ENCODE measurements at places on chromosomes 2 and 18.

- no peak for DNase-seq
Measured at GRCh38 chr2:162293122-162293786, 25.2 kb downstream of the IFIH1 start.

DNA sequence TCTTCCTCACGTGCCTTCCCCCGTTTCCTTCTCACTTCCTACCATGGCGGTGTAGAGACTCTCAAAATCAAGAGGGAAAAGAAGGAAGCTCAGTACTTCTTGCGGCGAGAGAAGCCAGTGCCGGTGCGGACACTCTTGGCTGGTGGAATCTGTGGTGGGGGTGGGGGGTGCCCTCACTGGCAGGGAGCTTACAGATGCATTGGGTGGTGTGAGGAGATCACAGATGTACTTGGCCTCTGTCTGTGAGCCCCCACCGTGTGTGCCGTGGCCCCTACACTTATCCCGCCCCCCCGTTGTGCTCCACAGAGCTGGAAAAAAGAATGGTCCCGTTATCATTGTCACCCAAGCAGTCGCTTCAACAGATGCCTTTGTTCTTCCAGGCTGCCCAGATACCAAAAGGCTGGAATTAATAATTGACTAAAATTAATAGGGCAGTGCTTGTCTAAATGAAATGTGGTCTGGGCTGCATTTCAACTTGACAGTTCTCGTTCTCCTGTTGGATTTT, 79.8 kb downstream of the VAPA start:
- DNase-seq = no peak

DNA sequence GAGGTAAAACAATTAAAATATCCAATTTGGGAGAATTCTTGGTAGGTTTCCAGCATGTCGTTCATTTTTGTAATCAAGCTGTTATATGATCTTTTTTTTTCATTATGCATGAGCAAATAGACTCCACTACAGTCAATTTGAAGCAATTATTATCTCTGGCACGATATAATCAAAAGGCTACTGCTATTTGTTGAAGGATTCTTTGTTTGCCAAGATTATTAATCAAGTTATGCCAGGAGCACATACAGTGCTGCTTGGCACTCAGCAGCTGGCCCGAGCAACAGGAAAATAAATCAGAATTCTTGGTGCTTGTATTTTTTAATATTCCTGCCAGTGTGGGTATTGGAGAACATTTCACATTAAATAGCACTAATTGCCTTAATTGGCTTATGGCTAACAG, 279.5 kb downstream of the RND3 start:
- no peak for DNase-seq

DNA sequence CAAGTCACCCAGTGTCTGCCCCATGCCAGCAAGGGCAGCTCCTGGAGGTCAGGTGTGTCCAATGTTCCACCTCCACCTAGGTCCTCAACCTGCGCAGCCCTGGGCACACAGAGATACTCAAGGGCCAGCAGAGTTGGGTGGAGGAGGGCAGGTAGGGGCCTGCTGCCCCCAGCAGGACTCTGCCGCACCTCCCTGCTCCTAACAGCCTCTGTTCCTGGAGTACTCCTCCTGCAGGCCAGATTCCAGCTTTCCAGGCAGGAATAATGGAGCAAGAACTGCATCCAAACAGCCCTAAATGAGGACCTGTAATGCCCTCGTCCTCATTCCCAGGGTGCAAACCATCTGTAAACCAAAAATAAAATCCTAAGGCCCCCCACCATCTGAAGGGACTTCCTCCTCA, 44.4 kb upstream of the ACAA2 start:
- no peak for DNase-seq

DNA sequence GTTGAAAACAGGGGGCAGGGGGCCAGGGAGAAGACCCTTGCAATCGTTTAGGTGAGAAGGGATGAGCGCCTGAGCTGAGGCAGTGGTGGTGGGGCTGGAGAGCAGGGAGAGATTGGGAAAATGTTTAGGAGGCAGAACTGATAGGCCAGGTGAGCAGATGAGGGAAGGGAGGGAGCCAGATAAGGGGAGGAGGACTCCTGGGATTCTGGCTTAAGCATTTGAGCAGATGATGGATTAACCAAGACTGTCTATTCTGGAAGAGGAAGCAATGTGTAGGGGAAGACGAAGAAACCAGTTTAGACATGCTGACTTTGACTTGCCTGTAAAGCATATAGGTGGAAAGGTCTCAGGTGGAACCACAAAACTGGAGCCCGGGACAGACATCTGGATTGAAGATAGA, 49.9 kb upstream of the ASPRV1 start:
- no peak for DNase-seq

DNA sequence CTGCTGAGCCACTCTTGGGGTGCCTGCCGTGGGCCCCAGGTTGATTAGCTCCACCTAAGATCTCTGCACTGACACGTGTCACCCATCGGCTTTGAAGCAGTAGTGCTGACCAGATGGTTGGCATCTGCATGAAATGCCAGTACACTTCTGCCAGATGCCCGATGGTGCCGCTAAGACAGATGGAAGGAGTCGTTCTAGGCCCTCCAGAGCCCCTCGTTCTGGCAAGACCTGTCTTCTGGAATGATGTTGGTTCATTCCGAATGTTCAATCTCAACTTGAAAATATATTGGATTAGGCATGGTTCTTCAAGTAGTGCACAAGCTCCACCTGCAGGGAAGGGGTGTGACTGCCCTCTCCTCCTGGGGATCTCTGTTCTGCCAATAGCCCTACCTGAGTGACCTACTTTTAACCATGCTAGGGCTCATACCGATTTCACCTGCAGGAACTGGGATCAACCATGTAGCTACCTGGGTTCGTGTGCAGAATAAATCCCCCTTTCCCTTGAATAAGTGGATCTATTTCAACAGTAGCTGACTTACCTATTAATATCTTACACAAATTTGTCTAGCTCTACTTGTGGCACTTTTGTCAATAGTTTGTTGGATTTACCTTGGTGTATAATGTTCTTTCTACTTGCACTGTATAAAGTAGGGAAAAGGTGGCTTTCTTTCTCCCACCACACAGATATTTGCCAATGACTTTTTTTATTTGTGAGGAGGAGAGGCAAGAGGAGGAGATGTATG, 342.6 kb downstream of the CTNNA2 start:
- DNase-seq = no peak

DNA sequence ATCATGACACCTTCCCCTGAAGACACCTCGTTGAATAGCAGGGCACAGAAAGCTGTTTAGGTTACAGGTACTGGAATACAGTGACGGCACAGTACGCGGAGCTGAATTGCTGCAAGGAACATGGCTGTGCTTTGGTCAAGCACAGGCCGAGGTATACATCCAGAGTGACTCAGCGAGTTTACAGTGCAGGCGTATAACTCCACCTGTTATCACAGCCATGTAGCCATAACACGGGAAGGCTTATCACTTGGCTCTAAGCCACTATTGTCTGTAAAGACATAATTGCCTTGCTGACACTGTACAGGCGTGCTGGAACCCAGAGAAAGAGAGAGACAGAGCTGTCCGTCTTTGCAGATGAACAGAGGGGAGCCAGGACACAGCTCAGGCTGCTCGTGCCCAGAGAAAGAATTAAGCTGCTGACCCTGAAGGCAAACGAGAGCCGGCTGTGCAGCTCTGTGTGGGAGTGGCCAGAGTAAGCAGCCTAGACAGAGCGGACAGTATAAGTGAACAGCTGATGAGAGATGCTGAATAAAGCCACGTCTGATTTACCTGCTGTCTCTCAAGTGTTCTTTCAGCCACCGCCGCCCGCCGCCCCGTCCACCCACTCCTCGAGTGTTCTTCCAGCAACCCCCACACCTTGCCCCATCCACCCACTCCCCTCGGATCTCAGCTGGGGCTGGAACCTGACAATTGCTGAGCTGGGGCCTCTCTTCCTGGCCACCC, 87.3 kb upstream of the PPP1CB start:
- DNase-seq = no peak

GRCh38 chr2:150528861-150529801, 41.7 kb upstream of the RND3 start:
- DNase-seq = no peak

- no peak for DNase-seq
Measured at GRCh38 chr2:240663546-240664190, 19.0 kb downstream of the AQP12B start.

DNA sequence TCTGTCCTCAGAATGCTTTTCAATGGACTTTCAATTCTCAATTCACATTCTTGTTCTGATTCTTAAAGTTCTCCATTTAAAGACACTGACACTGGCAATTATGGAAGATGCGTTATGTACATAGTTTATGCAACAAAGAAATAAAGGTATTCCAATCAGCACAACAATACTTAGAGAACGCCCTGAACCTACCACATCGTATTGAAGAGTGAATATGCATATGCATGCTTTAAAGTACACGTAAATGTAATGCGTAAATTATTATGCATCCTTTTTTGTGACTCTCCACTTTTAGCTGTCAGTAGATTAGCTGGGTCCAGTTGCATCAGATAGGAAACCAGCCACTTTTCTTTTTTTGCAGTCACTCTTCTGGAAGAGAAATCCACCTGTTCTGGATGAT, 83.5 kb downstream of the RBM43 start:
- DNase-seq = no peak

DNA sequence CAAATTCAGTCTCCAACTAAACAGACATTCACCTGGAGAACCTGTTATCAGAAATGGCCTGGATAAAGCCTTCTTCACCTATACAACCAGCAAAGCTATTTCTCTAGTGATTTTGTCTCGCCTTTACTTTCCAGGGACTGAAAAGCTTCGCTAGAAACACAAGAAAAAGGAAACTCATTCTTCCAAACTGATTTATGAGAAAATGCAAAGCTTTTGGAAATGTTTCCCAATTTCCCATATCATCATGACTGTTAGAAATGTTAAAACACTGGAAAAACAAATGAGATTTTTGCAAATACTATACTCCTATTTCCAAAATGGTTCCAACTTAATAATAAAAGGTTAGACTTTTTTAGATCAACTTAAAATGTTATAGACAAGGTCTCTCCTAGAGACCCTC, 218.7 kb downstream of the PAX3 start:
- DNase-seq = no peak

DNA sequence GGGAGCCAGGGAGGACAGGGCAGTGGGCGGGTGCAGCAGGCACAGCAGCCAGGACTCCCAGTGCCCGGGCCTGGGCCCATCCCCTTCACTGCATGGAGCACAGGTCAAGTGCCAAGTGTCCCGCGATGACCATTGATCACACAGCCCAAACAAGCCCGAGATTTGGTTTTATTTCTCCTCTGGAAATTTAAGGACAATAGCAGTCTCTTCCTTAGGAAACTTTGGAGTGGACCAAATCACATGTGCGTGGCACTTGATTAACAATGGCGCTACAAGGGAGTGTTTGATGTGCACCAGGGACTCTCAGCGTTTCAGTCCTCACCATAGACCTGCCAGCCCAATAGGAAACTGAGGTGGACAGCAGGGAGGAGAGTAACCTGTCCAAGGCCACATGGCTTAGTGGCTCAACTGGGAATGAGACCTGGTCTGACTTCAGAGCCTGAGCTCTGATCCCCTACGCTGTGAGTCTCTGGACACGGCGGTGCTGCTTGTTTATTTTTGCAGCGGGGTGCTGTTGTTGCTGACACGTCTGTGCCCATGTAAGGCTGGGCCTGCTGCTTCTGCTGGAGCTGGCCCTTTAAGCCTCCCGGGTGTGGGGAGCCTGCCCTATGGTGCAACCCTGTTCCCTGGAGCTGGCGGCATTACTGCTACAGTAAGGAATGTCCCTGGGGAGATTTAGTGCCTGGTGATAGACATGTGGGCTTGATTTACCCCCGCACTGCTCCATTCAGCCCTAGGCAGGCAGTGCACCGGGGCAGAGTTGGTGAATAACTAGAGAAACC, 194.2 kb downstream of the INHBB start:
- DNase-seq = no peak

DNA sequence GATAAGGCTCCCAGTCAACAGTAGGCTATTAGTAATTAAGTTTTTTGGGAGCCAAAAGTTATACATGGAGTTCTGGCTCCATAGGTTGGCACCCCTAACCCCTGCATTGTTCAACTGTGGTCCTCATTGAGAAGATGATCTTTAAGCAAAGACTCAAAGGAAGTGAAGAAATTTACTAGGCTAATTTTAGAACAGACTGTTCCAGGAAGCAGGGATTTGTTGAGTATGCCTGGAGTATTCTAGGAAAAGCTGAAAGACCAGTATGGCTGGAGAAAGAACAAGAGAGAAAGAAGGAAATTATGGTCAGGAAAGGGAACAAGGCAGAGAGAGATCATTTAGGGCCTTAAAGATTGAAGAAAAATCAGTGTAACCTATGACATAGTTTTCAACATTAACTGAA, 125.1 kb downstream of the PMAIP1 start:
- no peak for DNase-seq

GRCh38 chr2:191128911-191129304, 21.9 kb downstream of the STAT4 start:
- no peak for DNase-seq

DNA sequence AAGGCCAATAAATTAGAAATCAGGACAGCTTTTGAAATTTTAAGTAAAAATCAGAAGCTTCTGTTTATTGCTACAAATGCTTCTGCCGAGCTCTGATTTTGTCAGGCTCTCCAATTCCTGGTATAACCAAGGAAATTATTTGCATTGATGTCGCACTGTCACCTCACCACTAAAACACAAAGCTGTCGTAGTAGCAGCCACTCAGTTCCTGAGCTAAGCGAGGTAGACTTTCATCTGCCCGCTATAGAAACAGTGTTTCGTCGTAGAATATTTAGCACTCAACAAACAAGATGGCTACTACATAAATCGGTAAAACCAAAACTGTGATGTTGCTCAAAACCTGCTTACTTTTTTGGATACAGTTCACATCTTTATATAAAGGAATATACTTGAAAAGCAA, 141.3 kb upstream of the FOSL2 start:
- peak; percentile 5 for DNase-seq

GRCh38 chr18:31736630-31737029, 24.1 kb downstream of the SLC25A52 start:
- DNase-seq = no peak

DNA sequence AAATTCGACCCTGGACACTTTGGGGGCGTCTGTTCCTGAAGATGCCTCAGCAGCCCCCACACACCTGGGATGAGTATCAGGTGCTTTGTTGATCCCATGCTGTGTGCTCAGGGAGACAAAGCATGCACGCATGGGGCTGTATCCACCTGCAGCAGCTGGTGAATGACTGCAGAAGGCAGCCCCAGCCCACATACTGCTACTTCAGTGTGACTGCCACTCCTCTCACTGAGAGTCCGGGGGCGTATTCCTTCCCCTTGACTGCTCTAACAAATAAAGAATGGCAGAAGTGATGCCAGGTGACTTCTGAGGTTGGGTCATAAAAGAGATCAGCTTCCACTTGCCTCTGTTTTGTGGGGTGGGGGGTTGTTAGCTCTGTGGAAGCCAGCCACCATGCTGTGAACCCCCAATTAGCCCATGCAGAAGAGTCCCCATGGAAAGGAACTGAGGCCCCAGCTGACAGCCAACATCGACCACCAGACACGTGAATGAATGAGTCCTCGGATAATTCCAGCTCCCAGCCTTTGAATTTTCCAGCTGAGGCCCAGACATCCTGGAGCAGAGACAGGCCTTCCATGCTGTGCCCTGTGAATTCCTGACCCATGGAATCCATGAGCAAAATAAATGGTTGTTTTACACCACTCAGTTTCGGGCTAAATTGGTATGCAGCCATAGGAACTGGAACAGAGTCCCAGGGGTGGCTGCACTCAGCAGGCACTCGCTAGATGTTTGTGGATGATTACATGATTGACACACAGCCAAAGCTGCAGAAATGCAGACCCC, 289.3 kb downstream of the CELF4 start:
- DNase-seq = no peak

Measured in naive thymus-derived CD4-positive, alpha-beta T cell (primary cell).